ENCODE measurements at places on chromosomes 2 and 18. TPM values are rescaled to one million over a fixed set of nuclear protein-coding genes. Genes with fewer than 3 reads are reported as not detected.

RAB6C gene
- total RNA-seq = not detected

DNA sequence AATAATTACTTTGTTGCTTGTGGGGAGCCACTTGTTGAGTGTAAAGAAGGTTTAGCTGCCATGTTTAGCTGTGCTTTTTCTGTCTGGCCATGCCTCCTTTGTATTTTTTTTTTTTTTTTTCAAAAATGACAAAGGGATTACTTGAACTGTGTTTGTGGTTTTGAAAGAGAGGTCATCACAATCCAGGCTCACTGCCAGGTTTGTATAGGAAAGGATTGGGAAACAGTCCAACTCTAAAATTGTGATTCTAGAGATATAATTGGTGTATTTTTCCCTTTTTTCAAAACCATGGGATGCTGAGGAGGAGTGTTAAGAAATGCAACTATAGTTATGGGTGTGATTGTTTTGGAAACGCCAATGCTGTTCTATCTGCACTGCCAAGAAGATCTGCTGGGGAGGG, 4.3 kb downstream of the ITPRIPL1 start:
- no peak overlapping the region for H3K27ac ChIP-seq
- H3K4me1 ChIP-seq = peaks cover under 1% of the 10 kb centered on the region
- H3K4me3 ChIP-seq = no peak overlapping the region
- no peak for DNase-seq
- no peaks in the 10 kb centered on the region for H3K36me3 ChIP-seq
- peaks cover 22% of the 10 kb centered on the region for H3K27me3 ChIP-seq

MOCOS gene
- total RNA-seq = 5.7 TPM

NDC80 gene
- total RNA-seq = not detected
